Stimulated activated CD4-positive, alpha-beta T cell treated with anti-CD3 and anti-CD28 coated beads, Interleukin-1b, Interleukin-23, amount 100 ng/mL, for 1 hour (primary cell): ENCODE measurements at places on chromosomes 3 and 15.

- no peak for DNase-seq
Observed at GRCh38 chr3:98018301-98018700, 16.8 kb downstream of the GABRR3 start.

DNA sequence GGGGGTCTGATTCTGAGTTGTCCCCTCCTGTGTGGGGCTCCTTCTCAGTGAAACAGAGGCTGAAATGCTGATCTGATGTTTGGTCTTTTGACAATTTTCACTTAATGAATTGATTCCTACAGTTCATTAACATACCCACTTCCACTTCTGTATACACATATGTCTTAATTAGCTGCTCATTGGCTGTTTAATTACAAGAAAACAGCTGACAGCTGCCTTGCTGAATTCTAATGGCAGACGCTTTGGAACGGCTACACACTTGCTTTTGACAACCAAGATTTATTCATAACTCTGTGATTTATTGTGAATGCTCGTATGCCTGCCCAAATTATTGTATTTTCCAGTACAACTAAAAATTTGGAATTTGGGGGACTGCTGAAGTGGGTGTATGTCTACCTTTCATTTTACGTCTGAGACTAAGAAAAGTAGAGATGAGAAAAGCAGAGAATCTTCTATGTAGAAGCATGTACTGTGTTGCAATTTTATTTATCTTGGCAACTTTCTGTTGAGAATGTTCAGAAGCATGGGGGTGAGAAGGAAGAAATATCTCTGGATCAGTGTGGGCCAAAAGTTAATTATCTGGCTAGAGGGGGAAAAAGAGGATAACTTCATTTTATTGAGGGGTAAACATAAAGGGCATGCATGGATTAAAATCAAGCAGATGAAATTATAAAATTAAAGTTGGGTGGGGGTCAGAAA lies 46.5 kb upstream of the ICE2 start:
- no peak for DNase-seq

DNA sequence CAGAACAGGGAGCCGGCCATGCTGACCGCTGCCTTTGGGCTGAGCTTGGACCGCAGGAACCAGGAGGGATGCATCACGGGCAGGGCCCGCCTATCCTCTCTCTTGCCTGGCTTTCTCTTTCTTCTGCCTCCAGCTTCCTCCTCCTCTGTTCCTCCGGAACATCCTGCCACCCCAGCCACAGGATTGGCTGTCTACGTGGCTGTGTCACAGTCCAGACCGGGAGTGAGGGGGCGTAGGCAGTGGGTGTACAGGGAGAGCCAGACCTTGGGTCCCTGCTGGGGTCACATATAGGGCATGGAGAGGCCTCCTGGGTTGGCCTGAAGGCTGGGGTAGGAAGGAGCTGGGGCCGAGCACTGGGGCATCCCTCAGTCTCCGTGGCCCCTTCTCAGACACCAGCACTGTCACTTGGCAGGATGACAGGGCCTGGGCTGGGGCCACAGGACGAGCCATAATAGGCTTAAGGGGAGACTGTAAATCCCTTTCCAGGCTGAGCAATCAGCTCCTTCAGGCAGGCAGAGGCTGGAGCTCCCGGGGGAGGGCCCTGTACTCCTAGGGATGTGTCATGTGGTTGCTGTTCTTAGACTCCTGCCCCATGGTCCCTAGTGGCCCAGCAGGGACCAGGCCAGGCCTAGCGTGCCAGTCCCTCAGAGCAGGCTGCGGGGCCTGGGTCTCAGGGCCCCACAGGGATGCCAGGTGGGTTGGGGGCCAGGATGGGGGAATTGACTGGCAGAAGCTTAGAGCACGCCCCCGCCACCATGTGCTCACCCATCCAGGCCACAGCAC lies 25.4 kb downstream of the LINGO1 start:
- no peak for DNase-seq

DNA sequence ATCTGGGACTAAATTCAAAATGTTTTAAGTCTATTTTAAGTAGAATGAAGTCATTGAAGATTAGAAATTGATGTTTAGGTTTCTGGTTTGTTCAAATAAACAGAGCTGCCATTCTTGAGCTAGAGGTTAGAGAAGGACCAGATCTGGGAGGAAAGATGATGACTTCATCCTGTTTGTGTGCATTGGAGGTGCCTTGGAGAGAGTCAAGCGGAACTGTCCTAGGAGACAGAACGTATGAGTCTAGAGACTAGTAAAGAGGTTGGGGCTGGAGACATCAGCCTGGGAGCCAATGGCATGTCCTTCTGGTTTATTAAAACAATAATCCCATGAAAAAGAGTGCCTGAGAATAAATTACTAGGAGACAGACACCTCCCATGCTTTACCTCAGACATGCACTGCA lies 303.4 kb downstream of the KBTBD8 start:
- DNase-seq = no peak

GRCh38 chr3:120554812-120555606 lies 41.1 kb upstream of the NDUFB4 start:
- no peak for DNase-seq

DNA sequence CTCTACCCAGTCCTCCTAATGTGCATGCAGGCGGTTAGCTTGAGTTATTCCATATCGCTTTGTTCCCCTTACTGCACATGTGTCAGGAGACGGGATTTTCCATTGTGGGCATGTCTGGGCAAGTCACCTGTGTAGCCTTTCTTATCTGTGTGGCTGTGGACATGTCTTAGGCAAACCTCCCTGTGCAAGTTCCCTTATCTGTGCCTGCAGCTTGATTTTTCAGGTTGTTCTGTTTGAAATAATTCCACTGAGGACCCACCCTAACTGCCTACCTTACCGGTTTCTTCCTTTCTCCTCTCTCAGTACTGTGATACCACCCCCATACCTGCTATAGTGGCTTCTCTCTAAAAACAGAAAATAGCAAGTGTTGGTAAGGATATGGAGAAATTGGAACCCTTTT lies 113.6 kb downstream of the NEO1 start:
- DNase-seq = no peak

- no peak for DNase-seq
Observed at GRCh38 chr3:172694573-172695246, 16.2 kb downstream of the NCEH1 start.

- no peak for DNase-seq
Observed at GRCh38 chr3:59107856-59108815, 58.3 kb upstream of the CFAP20DC start.

- no peak for DNase-seq
Observed at GRCh38 chr3:60228823-60229222, 1022.4 kb downstream of the FHIT start.

GRCh38 chr3:135513106-135514059 lies 452.1 kb upstream of the PPP2R3A start:
- no peak for DNase-seq

GRCh38 chr3:145889730-145890129 lies 271.3 kb downstream of the PLOD2 start:
- DNase-seq = no peak

- DNase-seq = no peak
Observed at GRCh38 chr3:65893631-65894030, 145.1 kb downstream of the MAGI1 start.

- DNase-seq = no peak
Observed at GRCh38 chr3:11088831-11089230, 65.5 kb upstream of the HRH1 start.

- DNase-seq = no peak
Observed at GRCh38 chr3:126947429-126947828, 35.5 kb upstream of the PLXNA1 start.

DNA sequence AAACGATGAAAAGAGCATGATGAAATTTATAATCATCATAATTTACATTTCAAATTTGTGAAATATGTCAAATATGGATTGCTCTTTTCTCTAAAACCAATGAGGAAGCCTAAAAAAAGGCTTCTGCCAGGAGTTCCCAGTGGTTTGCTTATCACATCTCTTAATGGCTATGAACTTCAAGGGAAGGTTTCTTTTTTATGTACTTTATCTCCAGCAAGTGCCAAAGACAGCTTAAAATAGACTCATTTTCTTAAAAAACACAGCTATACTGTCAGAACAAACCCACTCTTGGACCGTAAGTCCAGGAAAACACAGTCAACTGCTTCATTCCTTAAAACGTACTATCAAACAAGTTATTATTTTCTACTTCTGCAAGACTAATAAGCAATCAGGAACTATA lies 80.2 kb downstream of the DLG1 start:
- no peak for DNase-seq

- no peak for DNase-seq
Observed at GRCh38 chr3:188853856-188854771, 317.7 kb upstream of the TPRG1 start.

DNA sequence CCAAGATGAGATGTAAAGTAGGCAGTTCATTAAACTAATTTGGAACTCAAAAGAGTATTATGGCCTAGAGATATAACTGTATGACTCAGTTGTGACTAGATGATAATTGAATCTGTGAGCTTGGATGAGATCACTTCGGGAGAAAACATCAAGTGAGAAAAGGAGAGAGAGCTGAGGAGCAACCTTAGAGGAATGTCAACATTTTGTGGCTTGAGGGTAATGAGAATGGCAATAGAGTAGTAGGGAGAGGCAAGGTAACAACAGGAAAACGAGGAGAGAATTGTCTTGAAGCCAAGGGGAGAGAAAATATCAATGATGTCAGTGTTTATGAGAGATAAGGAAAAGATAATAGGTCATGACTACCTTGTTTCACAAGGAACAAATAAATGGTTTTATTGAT lies 580.2 kb downstream of the NLGN1 start:
- no peak for DNase-seq

DNA sequence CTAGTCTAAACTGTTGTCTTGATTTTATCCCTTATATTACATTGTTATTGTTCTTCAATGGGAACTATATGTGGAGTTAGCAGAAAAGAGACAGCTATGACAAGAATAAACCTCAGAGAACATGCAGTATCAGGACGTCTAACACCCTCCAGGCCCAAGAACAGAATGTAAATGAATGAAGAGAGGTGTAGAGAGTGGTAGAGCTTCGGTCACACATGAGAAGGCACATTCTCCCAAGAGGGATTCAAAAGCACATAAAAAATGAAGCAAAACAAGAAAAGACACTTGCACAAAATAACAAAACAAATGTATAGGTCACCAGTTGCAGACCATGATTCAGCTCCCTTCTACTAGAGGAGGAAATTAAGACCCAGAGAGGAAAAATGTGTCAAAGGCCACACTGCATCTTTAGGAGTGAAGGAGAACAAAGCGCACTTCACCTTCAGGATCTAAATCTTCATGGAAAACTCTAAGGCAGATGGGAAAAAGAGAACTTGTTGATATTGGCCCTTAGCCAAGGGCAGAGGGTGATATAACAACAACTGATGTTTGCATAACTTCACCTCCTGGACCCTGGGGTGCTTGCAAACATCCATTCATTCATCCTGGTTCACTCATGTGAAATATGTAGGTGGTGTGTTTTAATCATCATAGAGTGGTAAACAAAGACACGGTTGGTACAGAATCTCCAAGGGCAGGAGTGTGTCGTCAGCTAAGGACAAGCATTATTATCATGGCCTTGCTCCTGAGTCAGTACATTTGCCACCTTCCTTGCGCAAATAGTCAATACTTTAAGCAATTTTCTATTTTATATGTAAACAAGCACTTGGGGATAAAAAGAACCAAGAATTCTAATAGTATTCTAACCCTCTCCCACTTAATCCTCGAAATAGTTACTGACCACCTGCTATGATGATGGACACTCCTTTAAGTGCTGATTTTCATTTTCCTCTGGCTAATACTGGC lies 8.8 kb downstream of the NEK10 start:
- DNase-seq = no peak

DNA sequence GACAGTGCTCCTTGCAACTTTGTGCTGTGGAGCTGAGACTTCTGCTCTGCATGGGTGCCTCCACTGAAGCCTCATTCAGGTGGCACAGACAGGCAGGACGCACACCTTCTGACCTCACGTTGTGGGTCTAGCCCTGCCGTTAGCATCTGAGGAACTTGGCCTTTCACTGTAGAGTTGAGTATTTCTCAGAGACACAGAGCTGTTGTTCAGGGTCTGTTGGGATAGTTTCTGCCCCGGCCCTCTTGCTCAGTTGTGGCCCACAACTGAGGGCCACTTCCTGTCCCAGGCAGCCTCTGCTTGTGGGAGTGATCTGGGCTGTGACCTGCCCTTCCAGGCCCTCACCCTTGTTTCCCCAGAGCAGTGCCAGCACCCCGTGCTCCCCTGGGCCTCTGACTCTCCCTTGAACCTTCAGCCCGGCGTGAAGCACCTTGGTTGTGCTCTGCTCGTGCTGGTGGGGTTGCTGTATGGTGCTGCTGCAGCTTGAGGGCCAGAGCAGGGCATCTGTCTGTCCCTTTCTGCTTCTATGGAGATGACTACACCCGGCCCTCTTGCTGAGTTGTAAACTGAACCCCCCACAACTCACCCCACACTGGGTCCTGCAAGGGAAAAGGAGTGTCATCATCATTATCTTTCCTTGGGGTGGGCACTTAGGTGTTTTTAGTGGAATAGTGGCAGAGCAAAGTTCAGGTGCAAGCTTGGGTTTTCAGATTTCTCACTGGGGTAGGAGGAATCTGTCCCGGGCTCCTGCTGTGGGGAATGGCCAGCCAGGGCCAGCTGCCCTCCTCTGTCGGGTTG lies 11.7 kb downstream of the BAHD1 start:
- DNase-seq = no peak

DNA sequence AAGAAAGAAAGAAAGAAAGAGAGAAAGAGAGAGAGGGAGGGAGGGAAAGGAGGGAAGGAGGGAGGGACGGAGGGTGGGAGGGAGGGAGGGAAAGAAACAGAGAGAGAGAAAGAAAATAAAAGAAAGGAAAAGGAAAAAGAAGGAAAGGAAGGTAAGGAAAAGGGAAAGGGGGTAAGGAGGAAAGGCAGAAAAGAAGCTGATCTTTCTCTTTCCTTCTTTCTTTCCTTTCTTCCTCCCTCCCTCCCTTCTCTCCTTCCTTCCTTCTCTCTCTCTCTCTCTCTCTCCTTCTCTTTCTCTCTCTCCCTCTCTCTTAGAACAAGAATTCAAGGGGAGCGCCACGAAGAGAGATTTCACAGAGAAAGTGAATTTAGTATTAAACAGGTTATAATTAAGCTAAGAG lies 25.8 kb upstream of the TMCC1 start:
- no peak for DNase-seq

- no peak for DNase-seq
Observed at GRCh38 chr15:61764981-61765380, 295.3 kb downstream of the VPS13C start.

DNA sequence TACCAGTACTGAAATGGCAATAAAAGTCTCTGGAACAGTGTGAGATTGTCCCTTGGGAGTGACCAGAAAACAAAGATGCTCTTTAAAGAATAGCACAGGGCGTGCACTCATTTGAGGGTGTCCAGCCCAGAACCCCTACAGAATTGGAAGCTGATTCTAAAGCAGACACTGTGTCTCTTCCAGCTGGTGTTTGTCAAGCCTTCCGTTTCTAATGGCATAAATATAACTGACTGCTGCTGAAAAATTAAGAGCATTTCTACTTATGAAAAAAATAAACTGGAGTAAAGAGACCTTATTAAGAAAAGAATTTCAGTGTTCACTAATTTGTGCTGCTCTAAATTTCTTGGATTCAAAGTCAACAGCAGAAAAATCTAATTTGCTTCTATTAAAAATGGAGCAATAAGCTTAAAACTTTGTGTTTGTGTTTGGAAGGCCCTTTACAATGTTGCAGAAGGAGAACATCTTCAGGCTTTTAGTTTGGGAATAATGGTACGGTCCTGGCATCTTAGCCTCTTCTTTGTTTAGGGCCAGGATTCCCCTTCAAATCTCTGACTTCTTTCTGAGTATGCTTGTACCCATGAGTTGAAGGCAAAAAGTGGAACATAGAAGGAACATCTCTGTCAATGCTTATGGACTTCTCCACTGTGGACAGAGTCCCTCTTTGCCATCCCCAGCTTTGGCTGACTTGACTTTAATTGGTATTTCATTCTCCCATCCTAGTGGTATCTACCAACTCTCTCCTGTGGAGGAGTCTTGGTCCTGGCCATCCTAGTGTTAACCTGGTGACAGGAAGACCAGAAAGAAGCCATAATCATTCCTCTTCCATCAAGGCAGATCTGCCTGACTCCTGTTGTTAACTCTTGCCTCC lies 65.9 kb downstream of the THSD4 start:
- DNase-seq = no peak
